Renal cortical epithelial cell (primary cell): ENCODE measurements at places on chromosomes 11 and 22.

DNA sequence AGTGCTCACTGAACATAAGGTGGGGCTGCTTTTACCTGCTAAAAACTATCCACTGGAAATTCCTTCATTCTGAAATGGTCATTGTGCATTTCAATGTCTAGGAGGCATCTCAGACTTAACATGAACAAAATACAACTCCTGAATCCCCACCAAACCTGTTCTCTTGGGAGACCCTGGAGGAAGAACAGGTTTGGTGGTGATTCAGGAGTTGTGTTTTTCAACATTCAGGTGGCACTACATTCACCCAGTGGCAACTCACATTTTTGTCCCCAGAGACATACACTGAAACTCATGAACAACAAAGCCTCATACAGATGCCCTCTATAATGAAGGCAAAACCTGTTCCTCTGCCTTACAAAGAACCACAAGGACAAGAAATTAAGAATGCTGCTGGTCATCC lies 64.3 kb upstream of the CYP2D6 start:
- DNase-seq = no peak

DNA sequence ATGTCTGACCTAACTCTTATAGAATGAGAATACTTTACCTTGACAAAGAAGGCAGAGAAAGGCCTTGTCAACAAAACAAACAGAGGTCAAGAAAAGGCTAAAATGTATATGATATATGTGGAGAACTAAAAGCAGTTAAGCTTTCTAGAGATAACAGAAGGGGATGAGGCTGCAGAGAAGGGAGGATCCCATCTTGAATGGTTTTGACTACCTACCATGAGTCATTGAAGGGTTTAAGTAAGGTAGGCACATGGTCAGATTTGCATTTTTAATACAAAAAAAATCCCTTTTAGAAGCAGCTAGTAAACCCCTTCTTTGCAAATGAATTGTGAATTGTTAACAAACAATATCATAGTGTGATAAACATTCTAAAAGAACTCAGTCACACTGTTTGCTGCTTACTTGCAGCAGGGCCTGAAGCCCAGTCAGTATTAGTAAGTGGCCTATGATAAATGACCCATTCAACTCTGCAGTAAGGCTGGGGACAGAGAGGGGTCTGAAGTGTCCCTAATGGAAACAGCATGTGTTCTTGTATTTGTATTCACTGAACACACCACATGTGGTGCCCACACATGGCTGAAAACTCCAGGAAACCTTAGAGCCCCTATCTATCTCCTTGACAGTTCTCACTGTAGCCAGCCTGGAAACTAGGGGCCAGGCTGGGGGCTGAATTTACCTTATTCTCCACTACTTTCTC lies 328.8 kb upstream of the PITPNB start:
- no peak for DNase-seq

DNA sequence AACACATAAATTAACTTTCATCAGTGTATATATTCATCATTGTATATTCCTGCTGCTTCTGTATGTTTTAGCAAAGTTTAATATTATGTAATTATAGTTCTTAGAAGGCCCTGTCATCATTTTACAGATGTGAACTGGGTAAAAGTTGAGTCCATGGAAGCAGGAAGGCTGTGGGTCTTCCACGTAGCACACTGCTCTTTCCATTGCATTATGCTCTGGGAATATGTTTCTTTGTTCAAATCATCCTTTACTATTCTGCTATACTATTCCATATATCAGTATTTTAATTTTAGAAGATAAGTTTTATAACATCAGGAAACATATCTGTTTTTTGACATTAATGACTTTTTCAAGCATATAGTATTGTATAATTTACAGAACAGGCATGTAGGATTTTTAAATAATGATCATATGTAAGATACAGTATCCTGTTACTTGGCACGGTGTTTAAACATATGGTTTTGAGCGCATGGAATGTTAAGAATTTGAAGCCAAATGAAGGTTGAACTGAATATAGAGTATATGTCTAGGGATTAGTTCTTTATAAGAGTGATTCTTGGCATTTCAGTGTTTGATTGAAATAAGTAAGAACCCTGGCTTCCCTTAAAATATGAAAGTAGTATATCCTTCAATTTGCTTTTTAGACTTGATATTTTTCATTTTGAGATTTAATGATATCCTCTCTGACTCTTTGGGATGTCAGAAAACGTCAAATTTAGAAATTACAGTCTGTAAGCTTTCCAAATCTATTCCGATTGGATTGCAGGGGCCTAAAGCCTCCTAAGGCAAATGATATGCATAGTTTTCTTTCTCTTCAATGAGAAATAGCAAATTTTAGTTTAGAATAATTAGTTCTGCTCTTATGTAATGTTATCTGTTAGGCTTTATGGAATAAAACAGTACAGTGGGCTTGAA lies 8.6 kb downstream of the CCDC81 start:
- DNase-seq = no peak

GRCh38 chr11:130269326-130269943 lies 45.3 kb downstream of the ZBTB44 start:
- DNase-seq = no peak

- no peak for DNase-seq
Observed at GRCh38 chr22:47587361-47587760, 824.9 kb downstream of the TBC1D22A start.
